Activated T-helper 1 cell treated with anti-CD3 and anti-CD28 coated beads, Interleukin-2, amount 50 U/mL, for 16 hours (primary cell): ENCODE measurements at places on chromosomes 16 and 17.

GRCh38 chr17:74419928-74420411 lies 11.9 kb upstream of the GPRC5C start:
- DNase-seq, result no peak

- DNase-seq, result no peak
These were observed 18.2 kb downstream of the NLRC5 start for GRCh38 chr16:57007530-57007929.

GRCh38 chr17:57957120-57957850 lies 2.1 kb upstream of the CUEDC1 start:
- no peak for DNase-seq

DNA sequence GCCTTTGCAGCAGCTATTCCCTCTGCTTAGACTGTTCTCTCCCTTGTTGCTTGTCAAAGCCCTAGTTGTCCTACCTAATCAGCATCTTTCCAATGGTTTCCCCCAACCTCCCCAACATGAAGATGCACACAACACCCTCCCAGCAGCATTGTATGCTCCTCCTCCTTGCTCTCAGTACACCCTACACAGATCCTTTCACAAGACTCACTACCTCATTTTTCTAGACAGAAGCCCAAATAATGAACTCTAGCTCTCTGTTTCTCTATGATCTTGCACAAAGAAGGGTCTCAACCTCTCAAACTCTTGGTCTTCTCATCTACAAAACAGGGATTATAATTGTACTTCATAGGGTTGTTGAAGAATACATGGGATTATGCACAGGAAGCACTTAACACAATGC lies 19.4 kb downstream of the PSME3IP1 start:
- DNase-seq, result no peak

GRCh38 chr16:57982385-57982784 lies 11.5 kb upstream of the CNGB1 start:
- no peak for DNase-seq

- no peak for DNase-seq
These were observed 33.1 kb downstream of the FOXL1 start for GRCh38 chr16:86611525-86611855.

- no peak for DNase-seq
These were observed 94.5 kb downstream of the PCTP start for GRCh38 chr17:55845385-55845784.

- no peak for DNase-seq
These were observed 55.4 kb downstream of the ABAT start for GRCh38 chr16:8729779-8730334.
